ENCODE measurements at places on chromosomes 2 and 18. TPM values are rescaled to one million over a fixed set of nuclear protein-coding genes. Genes with fewer than 3 reads are reported as not detected.

SOWAHC gene
- total RNA-seq = 15.1 TPM

DLX1 gene
- total RNA-seq = 3.9 TPM

NEB gene
- not detected for total RNA-seq

PSD4 gene
- total RNA-seq = 10.0 TPM

FBXO36 gene
- total RNA-seq = 3.3 TPM

AQP12B gene
- not detected for total RNA-seq

RAMP1 gene
- total RNA-seq = 32.4 TPM

PRKAG3 gene
- not detected for total RNA-seq

CPLX4 gene
- not detected for total RNA-seq

SAG gene
- total RNA-seq = not detected

LYPD6 gene
- total RNA-seq = 40.4 TPM

METTL4 gene
- total RNA-seq = 13.9 TPM

DNA sequence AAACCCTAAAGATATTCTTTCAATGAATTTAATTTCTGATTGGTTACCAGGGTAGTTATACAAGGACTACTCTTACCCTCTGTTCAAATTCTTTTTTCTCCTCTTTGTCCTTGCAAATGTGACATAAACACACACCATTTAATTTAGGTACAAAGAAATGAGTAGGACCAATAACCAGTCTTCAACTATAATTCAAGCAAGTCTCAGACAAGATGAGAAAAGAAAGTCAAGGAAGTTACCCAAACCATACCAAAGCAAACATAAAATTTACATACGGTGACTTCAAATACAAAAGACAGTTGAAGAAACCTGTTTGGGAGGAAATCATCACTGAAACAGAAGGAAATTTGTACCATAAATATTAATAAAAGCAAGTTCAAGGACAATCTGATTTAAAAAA lies 91.1 kb upstream of the EPB41L5 start:
- DNase-seq = no peak

- DNase-seq = no peak
Observed at GRCh38 chr2:37090019-37090477, 5.7 kb downstream of the GPATCH11 start.

- no peak for DNase-seq
Observed at GRCh38 chr2:162749994-162750393, 88.6 kb downstream of the KCNH7 start.

GRCh38 chr2:854460-854859 lies 96.2 kb upstream of the SNTG2 start:
- no peak for DNase-seq

DNA sequence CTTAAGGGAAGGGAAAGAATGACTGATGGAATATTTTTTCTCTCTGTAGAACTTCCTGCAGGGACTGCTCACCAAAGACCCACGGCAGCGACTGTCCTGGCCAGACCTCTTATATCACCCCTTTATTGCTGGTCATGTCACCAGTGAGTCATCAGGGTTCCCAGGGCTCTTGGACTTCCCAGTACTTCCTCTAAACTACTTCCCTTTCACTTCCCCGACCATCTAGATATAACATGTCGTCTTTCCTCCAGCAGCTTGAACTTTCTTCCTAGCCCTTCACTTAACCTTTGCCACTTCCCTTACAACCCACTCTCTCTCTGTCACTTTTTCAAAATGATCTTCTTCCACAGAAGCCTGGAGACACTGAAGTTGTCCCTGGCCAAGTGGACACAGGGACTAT lies 7.2 kb downstream of the STK36 start:
- peak; percentile 84 for DNase-seq

GRCh38 chr2:127700527-127701192 lies 637 bp upstream of the SFT2D3 start:
- peak; percentile 57 for DNase-seq

DNA sequence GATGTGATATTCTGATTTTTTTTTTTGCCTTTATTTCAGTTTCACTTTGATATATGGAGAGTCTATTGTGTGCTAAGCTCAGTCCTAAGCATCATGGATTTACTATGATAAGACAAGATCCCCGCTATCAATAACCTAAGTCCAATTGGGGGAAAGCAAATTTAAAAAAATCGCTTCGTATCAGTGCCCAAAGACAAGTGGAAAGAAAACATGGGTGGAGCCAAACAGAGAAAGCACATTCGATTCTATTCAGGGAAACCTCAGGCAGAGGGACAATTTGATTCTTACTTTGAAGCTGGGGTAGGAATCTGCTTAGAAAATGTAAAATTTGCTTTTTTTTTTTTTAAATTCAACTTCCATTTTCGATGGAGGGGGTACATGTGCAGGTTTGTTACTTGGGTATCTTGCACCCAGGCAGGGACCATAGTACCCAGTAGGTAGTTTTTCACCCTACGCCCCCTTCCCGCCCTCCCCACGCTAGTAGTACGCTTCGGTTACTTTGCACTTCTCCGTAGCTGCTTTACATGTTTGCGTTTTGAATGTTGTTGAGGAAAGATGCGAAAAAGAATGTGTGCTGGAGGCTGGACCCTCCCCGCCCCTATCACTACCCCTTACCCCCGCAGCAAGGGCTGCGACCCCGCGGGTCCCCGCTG lies 12.4 kb downstream of the KIF5C start:
- DNase-seq = peak; percentile 12

GRCh38 chr2:99861376-99861760 lies 281.0 kb downstream of the AFF3 start:
- DNase-seq = peak; percentile 47

GRCh38 chr2:218364196-218364595 lies 7.5 kb downstream of the CATIP start:
- no peak for DNase-seq

- no peak for DNase-seq
Observed at GRCh38 chr2:20579866-20580265, 71.0 kb downstream of the HS1BP3 start.

DNA sequence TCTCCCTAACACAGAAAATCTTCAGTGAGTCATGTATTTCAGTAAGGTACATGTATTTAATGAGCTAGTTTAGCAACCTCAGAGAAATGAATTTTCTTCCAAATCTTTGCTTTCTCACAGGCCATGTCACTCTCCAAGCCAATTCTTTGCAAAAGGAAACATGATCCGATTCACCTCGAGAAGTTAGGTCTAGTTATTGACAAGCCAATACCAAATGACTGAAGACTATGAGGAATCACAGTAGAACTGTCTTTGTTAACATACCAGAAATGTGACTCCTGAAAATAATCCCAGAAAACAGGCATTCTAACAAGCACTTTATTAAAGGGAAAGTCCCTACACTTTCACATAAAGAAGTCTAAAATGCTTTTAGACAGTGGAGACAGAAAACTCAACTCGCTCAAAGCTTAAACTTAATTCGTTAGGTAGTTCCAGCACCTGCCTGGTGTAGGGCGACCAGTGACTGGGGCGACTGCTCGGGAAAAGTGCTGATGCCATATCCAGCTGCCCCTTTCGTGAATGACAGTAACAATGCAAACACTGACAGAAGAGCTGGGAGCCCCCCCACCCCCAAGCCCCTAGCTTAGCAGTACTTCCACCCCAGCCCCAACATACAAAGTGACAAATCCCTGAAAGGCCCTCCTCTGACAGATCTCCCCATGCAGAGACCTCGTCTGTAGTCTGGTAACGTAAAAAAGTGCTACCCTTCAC lies 1.8 kb downstream of the MEMO1 start:
- DNase-seq = peak; percentile 8

- DNase-seq = no peak
Observed at GRCh38 chr2:60380411-60380810, 173.0 kb downstream of the BCL11A start.

GRCh38 chr2:211367711-211368110 lies 811.3 kb downstream of the CPS1 start:
- DNase-seq = peak; percentile 36

GRCh38 chr2:15201009-15201408 lies 360.1 kb downstream of the NBAS start:
- DNase-seq = no peak

- DNase-seq = peak; percentile 77
Observed at GRCh38 chr18:9025091-9025838, 77.2 kb upstream of the NDUFV2 start.

GRCh38 chr18:65352186-65352585 lies 398.6 kb upstream of the CDH7 start:
- DNase-seq = no peak

GRCh38 chr18:22417496-22418188 lies at the start of gene CTAGE1:
Gene CTAGE1 (minus strand): TSS chr18:22417915. CDS start chr18:22417811, 104 bp downstream.
- DNase-seq = no peak

DNA sequence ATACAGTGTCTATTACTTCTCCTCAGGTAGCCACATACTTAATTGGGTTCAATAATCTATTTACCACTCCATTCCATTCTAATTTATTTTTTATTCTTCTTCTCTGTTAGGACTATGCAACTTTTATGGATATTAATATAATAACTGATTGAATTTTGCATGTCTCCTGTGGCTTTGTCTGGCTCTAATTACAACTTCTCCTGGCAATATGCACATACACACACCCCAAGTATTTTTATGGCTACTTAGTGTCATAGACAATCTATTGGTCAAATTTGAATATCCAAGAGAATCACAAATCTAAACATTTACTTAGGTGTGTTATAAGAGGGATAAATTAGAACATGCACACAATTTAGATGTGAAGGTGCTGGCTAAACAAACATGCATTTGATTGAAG lies 73.1 kb downstream of the BOD1L2 start:
- DNase-seq = no peak

DNA sequence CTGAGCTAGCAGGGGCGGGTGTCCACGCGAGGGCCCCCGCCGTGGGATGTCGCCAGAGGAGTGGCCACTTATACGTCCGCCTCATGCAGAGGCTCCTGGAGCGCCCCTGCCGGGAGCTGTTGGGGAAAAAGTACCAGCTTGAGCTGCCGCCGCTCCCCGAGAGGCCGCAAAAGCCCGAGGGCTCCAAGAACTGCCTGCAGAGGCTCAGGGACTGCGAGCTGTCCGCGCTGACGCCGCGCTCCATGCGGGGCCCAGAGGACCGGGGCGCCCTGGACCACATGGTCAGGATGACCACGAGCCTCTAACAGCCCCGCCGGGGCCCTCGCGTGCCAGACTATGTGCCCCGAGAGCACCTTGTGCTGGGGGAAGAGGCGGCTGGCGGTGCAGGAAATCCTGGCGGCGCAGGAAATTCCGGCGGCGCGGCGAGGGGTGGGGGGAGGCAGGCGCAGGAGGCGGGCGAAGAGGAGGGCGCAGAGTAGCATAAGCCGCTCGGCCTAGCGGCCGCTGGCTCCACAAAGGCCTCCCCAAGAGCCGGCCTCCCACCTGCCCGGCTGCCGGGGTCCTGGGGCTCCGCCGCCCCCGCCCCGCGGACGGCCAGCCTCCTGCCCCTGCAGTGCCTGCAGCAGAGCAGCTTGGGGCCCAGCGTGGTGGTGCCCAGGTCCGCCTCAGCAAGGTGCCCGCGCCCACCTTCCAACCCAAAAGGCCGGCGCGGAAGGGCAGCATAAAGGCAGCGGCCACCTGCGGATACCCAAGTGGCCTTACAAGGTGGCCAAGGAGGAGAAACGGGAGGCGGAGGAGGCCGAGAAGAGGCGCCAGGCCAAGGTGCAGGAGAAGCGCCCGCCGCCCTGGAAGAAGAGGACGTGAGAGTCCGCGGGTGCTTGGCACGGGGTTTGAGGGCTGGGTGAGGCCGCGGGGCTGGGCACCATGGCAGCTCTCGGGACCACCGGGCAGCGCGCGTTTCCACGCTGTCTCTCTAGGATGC lies 42.1 kb upstream of the TRIM43B start:
- DNase-seq = peak; percentile 33

GRCh38 chr2:194304191-194304590 lies 1352.8 kb upstream of the SLC39A10 start:
- no peak for DNase-seq

- DNase-seq = peak; percentile 64
Observed at GRCh38 chr2:187429989-187430388, 18.1 kb downstream of the CALCRL start.

GRCh38 chr2:238713198-238713826 lies 134.6 kb upstream of the TWIST2 start:
- no peak for DNase-seq

DNA sequence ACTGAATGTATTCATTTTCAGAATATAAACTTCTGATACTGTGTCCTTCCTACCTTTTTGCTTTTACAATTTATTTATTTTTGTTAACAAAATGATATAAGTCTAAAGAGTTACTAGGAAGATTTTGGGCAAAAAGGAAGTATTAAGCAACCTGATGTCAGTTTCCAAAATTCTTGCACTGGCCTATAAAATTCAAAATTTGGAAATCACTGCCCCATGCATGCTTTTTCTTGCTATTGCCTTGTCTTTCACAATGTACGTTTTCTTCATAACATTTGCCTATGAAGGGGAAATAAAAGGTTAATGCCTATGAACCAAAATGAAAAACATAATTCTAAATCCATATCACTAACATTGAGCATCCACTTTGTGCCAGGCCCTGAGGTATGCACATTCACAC lies 40.1 kb upstream of the EHBP1 start:
- DNase-seq = no peak

DNA sequence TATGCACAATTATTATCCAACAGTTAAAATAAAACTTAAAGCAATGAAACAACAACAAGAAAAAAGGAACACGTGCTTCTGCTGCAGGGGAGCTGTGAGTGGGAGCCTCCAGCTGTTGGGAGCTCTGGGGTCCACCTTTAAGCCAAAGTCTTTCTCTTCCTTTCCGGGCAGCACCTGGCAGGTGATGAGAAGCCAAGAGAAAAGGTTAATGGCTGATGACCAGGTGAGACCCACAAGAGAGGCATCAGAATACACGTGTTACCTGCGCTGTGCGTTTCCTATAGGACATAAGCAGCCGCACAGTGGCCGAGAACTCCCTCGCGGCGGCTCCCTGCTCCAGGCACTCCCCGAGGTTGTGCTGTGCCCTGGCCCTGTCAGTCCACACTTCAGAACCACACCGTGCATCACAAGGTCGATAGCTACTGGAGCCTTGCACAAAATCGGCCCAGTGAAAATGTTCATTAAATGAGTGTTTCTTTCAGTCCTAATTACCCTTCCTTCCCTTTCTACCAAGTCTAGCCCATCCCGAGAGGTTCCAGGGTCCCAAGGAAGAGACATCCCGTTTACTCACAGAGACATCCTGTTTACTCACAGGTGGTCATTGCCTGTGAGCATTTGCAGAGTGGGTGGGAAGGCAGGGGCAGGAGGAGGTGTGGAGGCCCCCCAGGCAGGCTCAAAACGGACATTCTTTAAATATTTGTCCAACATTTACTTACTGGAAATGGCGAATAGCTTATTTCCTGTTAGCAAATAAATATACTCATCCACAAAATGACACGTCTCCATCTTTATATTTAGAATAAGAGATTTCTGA lies 44.9 kb upstream of the ASB18 start:
- DNase-seq = no peak

DNA sequence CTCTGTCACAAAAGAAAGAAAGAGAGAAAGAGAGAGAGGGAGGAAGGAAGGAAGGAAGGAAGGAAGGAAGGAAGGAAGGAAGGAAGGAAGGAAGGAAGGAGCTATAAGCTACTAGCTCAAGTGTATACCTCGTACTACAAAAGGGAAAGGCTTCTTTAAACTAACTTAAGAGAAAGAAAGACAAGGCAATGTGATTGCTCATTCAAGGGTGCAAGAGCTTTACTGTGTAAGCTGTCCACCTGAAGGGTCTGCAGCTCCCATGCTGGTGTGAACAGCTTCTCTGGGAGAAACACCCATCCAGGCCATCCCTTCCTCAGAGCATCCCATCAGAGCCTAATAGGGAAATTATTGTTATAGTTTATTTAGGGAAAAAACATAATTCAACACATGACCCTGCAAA lies 286.1 kb upstream of the ID2 start:
- no peak for DNase-seq
